ENCODE measurements at places on chromosomes 1 and 21.
A peak's percentile ranks its signal among the peaks of the same experiment; 100 is the strongest.

GRCh38 chr1:154943649-154944400, 7.3 kb upstream of the PMVK start:
- DNase-seq: peak; percentile 56

- DNase-seq: no peak
These were observed 37.2 kb upstream of the TSPEAR start for GRCh38 chr21:44748621-44749020.

- DNase-seq: peak; percentile 89
These were observed 142.0 kb upstream of the ZNHIT6 start for GRCh38 chr1:85850238-85850637.

- no peak for DNase-seq
These were observed 78.1 kb downstream of the KCTD3 start for GRCh38 chr1:215645182-215645581.

DNA sequence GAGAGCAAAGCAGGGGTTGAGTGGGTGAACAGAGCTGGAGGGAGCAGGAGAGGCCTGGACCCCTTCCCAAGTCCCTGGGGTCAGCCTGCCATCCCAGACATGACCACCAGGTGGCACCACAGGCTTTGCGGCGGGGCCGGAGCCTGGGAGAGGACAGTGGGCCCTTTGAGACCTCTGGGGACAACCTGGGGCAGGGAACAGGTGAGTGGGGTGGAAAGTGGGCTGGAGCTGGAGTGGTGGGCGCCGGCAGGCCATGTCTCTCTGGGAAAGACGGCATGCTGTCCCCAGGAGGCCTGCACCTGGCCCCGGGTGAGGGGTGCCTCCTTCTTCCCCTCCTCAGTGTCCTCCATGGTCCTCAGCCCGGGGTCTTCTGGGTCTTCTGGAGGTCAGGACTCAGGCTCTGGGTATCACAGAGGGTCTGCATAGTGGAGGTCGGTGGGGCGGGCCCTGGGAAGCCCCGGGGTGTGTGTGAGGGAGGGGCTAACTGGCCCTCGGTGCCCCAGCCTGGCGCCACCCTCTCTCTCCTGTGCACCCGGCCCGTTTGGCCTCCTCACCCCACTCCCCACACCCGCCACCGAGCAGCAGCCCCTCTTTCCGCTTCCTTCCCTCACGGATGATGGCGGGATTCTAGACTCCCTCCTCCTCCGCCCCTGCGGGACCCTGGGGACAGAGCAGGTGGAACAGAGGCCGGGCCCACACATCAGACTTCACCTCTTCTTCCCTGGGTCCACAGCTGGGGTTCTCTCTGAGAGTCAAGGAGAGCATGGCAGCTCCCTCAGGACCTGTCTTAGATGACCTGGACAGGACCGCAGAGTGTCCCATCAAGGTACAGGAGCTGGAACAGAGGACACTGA, 28.5 kb upstream of the PKP1 start:
- DNase-seq: peak; percentile 50

GRCh38 chr1:206633708-206634121, 1.6 kb upstream of the DYRK3 start:
- DNase-seq: peak; percentile 93

GRCh38 chr1:58576325-58576726, 726 bp downstream of the TACSTD2 start:
- no peak for DNase-seq

DNA sequence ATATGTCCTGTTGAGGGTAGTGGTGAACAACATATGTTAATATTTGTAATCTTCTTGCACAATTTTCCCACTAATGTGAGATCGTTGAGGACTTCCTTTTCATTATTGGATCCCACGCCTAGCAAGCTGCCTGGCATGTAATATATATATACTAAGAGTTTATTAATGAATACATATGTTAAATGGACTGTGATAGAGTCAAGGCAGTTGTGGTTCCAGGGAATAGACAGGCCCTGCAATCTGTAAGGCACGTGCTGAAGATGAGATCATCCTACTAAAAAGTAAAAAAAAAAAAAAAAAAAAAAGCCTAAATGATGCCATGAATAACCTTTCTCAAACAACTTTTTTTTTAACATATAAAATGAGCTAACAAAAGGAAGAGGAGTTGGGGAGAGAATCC, 28.9 kb downstream of the PLPPR5 start:
- DNase-seq: no peak

DNA sequence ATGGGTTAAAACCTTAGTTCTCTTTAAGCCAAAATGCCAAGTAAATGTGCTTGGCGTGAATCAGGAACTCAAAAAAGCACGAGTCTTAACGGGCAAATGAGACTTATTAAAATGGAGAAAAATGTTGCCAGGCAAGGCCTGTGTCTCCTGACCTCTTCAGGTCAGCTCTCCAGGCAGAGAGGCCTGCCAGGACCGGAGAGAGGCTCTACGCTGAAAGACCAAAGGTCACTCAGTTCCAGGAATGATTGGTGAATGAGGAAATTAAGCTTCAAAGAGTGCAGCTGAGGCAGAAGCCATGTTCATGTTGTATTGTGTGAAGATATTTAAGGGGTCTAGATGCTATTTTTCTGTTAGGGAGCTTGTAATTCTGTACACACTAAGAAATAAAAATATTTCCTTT, 66.6 kb downstream of the SPAG17 start:
- no peak for DNase-seq

DNA sequence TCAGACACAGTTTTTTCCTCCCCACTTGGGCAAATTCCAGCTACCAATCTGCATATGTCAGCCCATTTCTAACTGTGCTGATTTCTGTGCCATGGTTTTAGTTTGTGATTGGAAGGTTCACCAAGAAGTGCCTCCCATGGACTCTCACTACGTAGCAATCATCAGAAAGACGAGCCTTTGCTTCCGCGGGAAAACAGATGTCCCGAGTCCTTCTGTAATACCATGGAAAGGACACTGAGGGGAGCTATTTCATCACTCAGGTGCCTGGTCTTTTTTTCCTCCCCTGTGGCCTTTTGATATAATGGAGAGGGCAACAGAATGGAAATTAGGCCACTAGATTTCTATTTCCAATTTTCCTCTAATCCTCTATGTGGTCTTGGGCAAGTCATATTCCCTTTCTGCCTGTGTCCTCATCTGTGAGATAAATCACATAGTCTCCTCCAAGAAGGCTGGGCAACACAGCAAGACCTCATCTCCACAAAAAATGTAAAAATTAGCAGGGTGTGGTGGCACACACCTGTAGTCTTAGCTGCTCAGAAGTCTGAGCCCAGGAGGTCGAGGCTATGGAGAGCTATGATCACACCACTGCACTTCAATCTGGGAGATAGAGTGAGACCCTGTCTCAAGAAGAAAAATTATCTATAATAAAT, 24.8 kb downstream of the LEMD1 start:
- DNase-seq: peak; percentile 75

- no peak for DNase-seq
These were observed 63.0 kb downstream of the B3GALNT2 start for GRCh38 chr1:235441159-235441685.

DNA sequence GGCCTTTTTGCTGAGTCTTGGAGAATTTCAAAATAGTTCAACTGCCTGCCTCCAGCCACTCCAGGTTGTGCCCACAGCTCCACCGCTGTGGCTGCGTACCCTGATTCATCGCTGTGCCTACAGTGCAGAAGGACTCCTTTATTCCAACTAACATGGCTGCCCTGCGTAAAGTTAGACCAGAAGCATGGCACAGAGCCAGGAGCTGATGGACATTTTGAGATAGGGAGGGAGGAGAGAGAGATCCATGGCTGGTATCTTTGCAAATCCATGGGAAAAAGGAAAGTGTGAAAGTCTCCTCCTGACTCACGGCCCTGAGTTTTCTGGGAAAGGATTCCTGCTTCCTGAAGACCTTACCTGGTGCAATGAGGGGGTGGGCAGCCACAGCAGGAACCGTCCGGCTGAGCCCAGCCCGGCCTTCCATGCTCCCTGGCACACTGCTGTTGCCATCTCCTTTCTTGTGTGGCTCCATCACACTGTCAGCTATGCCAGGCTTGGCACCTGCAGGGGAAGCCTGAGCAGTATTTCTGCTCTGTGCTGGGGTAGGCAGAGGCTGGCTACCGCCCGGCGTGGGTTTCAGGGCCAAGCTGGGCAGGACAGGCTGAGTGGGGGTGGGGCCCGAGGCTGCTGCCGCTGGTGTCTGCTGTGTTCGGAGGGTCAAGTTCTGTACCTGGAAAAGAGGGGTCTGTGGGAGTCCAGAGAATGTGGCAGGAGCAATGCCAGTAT, 46.0 kb upstream of the A3GALT2 start:
- no peak for DNase-seq

DNA sequence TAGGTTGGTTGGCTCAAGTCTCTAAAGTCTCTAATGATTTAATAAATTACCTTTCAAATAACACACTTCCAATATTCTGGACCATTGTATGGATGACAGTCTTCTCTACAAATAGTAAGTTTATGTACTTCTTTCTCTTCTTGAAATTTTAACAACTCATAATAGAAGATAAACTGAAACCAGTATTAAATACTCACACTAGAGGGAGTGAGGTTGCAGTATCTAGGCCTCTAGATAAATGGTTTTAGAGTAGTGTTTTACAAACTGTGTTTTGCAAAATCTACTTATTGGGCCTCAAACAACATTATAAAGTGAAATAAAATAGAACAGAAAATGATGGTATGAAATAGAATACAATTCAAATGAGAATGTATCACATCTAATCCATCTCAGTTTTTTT, 479.9 kb upstream of the BRINP3 start:
- DNase-seq: peak; percentile 10

DNA sequence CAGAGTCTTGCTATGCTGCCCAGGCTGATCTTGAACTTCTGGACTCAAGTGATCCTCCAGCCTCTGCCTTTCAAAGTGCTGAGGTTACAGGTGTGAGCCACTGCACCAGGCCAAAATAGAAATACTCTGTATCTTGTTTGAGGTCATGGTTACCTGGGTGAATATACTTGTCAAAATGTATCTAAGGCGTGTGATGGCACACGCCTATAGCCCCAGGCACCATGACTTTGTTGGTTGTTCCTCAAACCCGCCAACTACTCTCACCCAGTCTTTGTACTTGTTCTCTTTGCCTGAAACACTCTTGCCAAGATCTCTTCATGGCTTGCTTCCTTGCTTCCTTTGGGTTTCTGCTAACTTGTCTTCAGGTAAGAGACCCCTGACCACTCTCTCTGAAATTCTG, 38.0 kb upstream of the RGS5 start:
- DNase-seq: no peak

- no peak for DNase-seq
These were observed 633 bp upstream of the CTPS1 start for GRCh38 chr1:40978886-40979240.

DNA sequence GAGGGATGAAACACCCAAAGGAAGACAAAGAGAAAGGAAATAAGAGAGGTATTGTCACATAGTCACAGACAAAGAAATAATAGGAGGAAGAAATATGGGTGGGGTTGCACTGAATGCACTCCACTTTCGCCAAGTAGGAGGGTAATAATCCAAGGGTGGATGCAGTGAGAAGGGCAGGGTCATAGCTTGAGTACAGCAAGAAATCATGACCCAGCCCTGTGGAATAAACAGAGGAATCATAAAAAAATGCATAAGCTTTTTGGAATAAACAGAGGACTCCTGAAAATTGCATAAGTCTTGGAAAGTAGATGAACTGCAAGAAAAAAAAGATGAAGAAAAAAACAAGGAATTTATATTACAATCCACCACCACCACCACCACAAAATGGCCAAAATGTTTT, 53.1 kb upstream of the CD55 start:
- no peak for DNase-seq

- peak; percentile 55 for DNase-seq
These were observed 569 bp downstream of the ATF3 start for GRCh38 chr1:212608959-212609700.

- DNase-seq: no peak
These were observed 154.1 kb upstream of the VAMP3 start for GRCh38 chr1:7616953-7617352.

DNA sequence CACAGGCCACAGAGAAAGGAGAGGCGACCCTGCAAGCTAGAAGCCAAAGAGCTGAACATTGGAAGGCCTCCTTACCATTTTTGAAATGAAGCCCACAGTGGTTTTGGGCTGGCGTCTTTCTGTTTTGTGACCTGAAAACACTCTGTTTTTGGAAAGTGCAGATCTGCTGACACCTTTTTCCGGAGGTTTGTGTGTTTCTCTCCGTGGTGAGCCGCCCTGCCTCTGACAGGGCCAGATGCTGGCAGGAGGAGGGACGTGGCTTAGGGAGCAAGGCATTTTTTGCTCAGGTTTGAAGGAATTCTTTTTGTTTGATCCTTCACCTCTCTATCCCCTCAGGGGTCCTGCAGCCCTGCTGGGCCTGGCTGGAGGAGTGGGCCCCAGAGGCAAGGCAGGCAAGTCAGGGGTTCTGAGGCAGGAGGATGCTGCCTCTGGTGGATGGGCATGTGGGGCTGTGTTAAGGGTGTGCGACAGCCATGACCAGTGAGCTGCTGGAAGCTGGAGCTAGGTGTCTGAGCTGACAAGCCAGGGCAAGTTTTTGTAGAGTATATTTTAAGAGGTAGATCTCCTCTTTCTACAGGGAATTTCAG, 133.8 kb downstream of the CAMTA1 start:
- DNase-seq: no peak

DNA sequence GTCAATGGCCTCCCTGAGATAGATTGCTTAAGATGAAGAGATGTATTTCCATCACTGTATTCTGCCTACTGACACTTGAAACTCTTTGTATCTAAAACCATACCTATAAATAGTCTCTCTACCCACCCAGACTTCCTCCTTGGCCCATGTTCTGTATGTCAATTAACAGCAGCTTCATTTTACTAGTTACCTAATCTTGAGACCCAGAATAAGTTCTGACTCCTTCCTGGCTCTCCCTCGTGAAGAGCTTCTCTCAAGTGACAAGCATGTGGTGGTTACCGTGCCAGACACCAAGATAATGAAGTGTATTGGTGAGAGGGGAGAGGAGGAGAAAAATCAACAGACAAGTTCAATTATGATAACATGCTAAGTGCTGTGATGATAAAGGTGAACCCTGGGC, 128.8 kb upstream of the RAVER2 start:
- DNase-seq: peak; percentile 73

DNA sequence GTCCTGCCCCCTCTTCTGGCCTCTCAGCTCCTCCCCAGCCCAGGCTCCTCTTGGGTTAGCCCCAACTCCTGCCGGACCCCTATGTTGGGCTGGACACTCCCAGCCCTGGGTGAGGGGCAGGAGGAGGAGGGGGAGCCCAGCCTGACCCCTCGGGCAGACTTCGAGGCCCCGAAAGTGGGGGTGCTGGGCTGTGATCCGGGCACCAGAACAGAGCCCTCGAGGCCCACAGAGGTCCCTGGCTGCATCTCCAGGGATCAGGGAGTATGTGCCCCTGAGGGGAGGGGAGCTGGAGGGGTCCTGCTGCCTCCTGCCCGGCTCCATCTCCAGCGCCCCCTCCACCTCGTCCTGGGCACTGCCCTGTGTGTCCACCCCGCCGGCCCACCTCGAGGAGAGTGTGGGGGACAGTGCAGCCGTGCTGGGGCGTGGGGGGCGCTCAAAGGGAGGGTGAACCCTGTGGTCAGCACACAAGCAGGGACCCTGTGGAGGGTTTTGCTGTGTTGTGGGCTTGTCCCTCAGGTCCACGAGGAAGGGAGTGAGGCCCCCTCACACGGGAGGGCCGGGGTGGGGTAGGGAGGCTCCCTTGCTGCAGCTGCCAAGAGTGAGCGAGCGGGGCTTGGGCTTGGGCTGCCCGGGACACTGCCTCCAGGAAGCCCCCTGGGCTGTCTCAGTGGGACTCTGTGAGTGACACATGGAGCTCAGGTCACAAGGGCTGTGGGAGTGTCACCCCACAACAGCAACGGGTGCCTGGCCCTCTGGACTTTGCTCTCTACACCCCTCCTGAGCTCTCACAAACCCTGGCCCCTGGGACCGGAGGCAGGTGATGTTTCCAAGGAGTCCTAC, 54.4 kb downstream of the COL18A1 start:
- no peak for DNase-seq
